ENCODE measurements at places on chromosomes 3 and 15.
A peak's percentile ranks its signal among the peaks of the same experiment; 100 is the strongest.

GRCh38 chr15:69390575-69390974 lies 23.6 kb upstream of the KIF23 start:
- DNase-seq = no peak

- DNase-seq = peak; percentile 30
These were observed 603 bp downstream of the EIF1B start for GRCh38 chr3:40309925-40310695.

DNA sequence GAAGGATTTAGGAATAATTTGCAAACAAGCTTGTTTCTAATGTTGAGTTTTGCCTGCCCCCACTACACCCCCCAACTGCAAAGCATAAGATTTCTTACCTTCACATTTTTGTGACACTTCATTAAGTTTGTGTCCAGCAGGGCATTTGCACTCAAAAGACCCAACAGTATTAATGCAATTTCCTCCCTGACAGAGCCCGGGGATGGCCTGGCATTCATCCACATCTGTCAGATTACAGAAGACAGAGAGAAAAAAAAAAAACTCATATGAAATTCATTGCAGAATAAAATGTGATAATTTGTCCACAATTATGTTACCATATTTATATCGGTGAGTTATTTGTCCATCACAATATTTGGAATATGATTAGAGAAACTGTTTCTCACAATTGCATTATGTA lies 111.5 kb downstream of the FBN1 start:
- DNase-seq = no peak

- DNase-seq = no peak
These were observed 75.4 kb upstream of the ARL6 start for GRCh38 chr3:97689111-97689510.

DNA sequence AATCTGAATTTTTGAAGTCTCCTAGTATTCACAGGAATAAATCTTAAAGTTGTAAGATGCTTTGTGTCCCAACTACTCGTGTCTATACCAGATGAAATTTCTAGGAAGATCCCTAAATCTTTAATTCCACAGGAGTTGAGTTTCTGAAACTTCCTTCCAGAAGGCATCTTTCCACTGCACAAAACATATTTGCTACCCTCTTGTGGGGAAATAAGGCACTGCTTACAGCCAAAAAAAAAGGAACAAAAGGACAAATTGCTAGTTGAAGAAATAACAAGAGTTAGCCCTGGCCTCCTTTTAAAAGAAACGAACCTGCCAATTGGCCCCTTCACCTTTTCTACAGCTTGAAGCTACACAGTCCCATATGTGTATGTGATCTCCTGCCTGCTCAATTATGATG lies 54.0 kb downstream of the TAFA4 start:
- DNase-seq = no peak

GRCh38 chr3:22960105-22960984 lies 242.8 kb upstream of the UBE2E2 start:
- DNase-seq = no peak

DNA sequence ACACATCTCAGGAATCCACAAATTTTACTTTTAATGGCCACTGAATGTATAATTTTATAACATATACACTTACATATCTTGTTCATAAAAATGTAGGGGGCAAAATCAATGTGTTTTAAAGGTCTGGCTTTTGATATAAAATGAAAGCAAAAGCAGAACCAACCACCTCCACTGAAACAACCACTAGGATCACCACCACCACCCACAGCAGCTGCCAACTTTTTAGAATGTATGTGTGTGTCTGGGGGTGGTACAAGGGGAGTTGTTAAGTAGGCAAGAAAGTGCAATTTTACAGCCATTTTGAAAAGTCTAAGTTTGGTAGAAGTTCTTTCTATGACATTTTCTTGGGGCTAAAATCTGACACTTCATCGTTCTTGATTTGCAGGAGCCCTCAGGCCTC lies 44.0 kb downstream of the OTOL1 start:
- no peak for DNase-seq

- DNase-seq = no peak
These were observed 139.6 kb downstream of the IL20RB start for GRCh38 chr3:137097386-137097785.

DNA sequence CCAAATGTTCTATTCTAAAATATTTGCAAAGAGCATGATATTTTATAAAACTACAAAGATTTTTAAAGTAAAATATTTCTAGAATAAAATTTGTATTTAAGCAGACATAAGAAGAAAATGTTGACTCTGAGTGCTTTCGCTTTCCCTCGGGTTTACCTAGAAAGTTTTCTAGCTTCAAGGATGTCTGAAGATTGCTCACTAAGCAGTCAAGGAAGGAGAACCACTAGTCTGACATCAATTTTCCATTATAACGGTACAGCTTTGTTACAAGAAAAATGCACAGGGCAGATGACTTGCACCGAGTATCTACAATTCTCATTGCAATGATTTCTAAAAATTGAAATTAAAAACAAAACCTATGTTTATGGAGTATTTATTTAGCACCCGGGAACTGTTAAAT lies 14.2 kb downstream of the GPR15 start:
- no peak for DNase-seq

DNA sequence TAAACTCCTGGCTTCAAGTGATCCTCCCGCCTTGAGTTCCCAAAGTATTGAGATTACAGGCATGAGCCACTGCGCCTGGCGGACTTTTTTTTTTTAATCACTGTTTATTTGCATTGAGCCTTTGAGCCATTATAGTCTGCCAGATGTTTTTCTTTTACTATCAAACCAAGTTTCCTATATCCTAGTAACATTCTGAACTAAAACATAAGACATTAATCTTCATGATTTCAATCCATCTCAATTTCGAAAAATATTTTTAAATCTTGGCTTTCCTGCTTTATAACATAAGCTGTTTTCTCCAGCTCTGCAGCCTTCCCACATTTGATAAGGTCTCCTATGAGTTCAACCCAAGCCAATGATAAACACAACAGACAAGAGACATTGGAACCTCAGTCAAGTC lies 75.4 kb downstream of the UMPS start:
- DNase-seq = no peak

DNA sequence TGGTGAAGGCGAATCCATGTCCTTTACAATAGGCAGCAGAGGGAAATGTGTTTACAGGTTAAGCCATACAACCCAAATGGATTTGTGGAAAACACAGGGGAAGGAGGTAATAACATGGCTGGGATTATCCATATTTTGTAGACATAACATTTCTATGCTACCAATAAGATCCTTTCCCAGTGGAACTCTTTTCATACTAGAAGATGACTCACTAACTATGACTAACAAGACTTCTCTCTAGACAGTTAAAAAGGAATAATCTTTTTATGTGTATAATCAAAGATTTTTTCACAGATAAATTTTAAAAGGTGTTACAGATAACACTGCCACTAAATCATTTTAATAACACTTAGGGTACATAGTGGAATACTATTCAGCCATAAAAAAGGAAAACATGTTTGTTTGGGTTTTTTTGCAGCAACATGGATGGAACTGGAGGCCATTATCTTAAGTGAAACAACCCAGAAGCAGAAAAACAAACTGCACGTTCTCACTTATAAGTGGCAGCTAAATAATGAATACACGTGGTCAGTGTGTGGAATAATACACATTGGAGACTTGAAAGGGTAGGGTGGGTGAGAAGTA lies 39.6 kb downstream of the VPS13C start:
- DNase-seq = no peak

DNA sequence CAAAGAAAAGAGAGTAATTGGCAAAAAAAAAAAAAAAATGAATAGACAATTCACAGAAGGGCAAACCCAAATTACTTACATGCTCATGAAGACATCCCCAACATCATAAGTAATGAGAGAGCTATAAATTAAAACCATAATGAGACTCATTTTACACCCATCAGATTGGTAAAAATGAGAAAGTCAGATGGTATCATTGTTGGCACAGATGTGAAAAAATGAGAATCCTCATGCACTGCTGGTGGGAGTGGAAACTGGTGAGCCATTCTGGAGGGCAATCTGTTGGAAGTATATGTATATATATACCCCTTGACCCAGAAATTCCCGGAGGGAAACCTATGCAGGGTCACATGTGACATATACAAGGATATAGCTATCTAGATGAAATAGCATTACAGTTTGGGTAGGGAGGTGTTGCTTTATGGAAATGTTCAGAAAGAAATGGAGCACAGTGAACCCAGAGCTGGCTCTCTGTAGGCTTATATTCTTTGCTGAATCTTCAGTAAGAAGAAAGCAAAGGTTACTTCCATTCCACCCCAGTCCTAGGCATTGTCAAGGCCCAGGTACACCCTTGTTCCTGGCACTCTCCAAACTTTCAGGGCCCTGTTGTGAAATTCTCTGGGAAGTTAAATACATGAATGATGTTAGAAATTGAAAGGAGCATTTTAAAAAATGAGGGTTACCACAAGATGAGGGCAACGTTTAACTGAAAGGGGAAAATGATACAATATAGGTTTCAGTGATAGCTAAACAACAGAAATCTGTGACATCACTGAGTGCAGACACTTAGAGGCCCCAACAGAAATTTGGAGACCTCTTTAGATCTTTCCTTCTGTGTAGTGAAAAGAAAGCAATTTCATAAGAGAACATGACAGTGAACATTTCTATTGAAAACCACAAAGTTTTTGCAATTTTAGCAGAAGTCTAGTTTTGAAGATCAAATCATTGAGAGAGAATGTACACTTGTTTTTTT lies 132.7 kb upstream of the TPRG1 start:
- no peak for DNase-seq

GRCh38 chr15:57134071-57134605 lies 215.7 kb downstream of the TCF12 start:
- DNase-seq = no peak

GRCh38 chr3:116863822-116864589 lies 154.4 kb downstream of the TUSC7 start:
- DNase-seq = no peak

DNA sequence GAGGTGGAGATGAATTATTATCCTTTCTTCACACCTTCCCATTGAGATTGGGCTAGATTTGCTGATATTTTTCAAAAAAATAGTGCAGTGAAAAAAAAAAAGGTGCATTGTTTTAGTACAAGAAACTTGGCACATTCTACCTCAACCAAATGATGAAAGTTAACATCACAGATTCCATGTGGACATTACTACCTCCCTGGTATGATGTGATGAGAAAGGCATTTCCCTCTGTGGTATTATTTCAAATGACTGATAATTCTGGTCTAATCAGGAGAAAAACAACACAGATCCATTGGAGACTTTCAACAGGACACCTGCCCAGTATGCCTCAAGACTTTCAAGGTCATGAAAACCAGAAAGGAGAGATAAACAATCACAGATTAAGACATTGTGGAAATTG lies 313.4 kb downstream of the BCHE start:
- no peak for DNase-seq

GRCh38 chr15:45157974-45158373 lies 28.2 kb downstream of the DUOX1 start:
- DNase-seq = no peak

GRCh38 chr3:194439881-194440550 lies 41.0 kb upstream of the GP5 start:
- DNase-seq = no peak

GRCh38 chr3:195284842-195285241 lies 13.9 kb upstream of the XXYLT1 start:
- no peak for DNase-seq

- DNase-seq = no peak
These were observed 32.4 kb upstream of the PLSCR2 start for GRCh38 chr3:146501752-146502151.

GRCh38 chr3:49161808-49162530 lies 4.2 kb downstream of the CCDC71 start:
- no peak for DNase-seq

DNA sequence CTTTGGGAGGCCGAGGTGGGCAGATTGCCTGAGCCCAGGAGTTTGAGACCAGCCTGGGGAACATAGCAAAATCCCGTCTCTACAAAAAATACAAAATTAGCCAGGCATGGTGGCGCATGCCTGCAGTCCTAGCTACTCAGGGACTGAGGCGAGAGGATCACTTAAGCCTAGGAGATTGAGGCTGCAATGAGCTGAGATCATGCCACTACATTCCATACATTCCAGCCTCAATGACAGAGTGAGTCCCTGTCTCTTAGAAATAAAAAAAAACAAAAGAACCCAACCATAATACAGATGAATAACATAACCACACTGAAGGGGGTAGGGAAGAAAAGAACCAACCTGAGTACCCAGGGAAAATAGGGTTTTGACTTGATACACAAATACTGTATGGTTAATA lies 19.7 kb upstream of the CGNL1 start:
- DNase-seq = no peak

DNA sequence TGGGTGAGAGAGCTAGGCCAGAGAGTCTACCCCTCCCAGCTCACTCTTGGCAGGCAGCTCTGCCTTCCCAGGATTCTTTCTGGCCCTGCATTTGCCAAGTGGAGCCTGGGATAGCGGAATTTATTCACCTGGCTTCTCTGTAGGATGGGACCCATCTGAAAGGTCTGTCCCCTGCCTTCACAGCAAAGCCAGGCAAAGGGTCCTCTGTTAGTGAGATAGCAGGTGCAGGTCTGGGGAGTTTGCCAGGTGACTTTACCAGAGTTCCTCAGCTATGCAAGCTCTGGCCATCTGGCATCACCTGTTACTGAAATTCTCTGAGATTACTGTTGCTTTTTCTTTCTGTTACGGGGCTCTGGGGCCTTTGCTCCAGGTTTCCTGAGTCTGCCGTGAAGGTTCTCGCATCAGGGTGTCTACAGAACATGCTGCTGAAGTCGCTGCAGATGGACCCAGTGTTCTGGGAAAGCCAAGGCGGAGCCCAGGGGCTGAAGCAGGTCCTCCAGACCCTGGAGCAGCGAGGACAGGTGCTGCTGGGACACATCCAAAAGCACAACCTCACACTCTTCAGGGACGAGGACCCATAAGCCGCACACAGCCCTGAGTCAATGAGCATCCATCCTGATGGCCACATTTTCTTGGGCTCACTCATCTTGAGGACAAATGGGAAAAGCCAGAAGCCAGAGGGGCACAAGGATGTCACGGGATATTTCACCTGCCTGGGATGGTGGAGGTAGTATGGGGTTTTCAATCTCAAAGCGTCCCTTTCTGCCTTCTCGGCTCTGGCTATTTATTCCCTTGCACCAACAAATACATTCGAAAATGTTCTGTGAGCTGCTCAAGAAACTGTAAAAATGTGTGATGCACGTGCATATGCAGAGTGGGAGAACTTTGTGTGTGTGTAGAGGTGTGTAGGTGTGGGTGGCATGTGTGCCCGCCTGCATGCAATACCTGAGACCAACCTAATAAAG lies 49.8 kb downstream of the POMGNT2 start:
- DNase-seq = no peak

- DNase-seq = no peak
These were observed 1076.8 kb downstream of the TUSC7 start for GRCh38 chr3:117786349-117786748.

- DNase-seq = no peak
These were observed 322.6 kb upstream of the NECTIN3 start for GRCh38 chr3:110749006-110749405.

- no peak for DNase-seq
These were observed 86.0 kb upstream of the ALDH1L1 start for GRCh38 chr3:126266291-126266840.

- DNase-seq = no peak
These were observed 2.1 kb downstream of the HDAC11 start for GRCh38 chr3:13482106-13482690.

Measured in stimulated activated CD4-positive, alpha-beta T cell treated with anti-CD3 and anti-CD28 coated beads, Interleukin-12 subunit alpha, Interleukin-12 subunit beta, amount 100 ng/mL, for 4 hours (primary cell).